ENCODE measurements at places on chromosomes 7 and 10.
A peak's percentile ranks its signal among the peaks of the same experiment; 100 is the strongest.

- no peak for DNase-seq
These were observed 882 bp downstream of the PDCD11 start for GRCh38 chr10:103397191-103397825.

- no peak for DNase-seq
These were observed 361.0 kb upstream of the CDC14C start for GRCh38 chr7:48563334-48563733.

DNA sequence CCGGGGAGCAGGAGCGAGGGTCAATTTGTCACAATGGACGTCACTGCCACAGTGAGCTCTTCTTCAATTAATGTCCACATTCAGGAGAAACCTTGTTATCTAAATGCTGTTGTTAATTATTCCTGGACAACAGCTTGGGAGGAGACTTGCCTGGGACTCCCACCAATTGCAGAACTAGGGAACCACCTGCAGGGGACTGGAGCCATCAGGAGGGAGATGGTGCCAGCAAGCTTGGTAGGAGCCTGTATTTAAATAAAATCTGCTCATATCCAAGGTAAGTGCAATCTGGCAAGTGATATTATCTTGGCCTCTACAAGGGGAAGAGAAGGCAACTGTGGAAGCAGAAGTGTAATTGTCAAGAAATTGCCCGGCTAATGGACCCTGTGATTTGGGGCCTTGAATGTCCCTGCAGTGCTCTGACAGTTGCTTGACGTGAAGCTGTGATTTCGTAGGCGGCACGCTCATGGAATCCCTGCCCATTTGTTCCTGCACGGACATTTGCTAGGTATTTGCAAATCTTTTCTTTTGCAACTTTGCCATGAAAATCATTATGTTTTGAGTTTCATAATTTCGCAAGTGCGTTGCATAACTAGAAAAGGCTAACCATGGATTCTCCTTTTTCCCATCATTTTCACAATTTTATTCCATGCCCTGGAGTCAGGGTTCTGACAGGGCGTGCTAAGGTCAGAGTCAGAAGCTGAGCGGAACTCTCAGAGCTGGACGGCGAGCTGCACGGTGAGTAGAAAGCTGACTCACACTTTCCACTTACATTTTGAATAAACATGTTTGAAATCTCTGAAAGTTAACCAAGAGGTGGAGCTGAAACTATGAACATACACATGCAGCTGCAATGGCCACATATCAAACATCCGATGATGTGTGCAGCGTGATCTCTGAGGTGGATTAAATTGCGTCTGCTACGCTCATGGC is 84.9 kb upstream of the TCERG1L start:
- DNase-seq: no peak

- DNase-seq: no peak
These were observed 40.7 kb downstream of the ZCCHC24 start for GRCh38 chr10:79404690-79405131.

GRCh38 chr10:132849546-132850031 is 63.6 kb upstream of the NKX6-2 start:
- no peak for DNase-seq

DNA sequence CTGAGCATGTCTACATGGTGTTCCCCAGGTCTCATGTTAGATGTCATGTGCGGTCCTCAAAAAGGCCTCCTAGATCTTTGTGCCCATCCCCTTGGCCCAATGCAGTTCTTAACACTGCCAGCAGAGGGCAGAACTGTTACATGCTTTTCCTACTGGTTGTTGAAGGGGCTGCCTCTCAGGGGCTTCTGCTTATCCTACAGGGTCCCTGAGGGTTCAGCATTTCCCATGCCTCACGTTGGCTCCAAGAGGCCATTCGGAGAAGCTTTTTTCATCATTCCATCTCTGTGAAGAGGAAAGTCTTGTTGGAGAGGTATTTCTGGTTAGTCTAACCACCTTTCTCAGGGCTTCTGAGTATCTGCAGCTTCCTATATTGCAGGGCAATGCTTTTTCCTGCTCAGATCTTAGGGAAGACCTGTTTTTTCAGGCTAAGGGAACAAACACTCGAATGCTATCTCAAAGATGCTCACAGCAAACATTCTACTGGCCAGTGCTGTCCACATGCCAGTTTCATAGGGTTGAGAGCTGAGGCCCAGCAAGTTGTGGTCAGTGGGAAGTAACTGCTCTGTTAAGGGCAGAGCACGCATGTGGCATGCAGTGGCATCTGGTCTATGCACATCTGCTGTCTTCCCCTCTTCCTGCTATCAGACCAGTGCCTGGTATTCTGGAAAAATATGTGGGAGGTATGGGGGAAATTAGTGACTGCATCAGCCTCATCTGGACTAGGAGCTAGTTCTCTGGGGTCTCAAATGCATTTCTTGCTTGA is 31.5 kb downstream of the MBL2 start:
- DNase-seq: peak; percentile 34

DNA sequence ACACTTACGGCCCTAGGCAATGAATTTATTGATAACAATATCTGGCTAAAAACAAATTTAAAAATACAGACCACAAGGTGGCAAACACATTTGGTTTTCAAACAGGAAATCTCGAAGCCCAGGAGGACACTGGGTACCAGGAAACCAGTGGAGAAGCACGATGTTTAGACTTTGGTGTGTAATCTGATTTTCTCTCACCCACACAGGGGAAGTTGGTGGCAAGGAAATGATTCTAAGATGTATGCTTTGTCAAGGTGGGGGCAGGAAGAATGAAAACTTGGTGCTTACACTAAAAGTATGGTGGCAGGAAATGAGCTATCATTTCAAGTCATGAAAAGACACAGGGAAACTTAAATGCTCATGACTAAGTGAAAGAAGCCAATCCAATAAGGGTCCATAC is 113.2 kb upstream of the ANKRD1 start:
- DNase-seq: no peak

DNA sequence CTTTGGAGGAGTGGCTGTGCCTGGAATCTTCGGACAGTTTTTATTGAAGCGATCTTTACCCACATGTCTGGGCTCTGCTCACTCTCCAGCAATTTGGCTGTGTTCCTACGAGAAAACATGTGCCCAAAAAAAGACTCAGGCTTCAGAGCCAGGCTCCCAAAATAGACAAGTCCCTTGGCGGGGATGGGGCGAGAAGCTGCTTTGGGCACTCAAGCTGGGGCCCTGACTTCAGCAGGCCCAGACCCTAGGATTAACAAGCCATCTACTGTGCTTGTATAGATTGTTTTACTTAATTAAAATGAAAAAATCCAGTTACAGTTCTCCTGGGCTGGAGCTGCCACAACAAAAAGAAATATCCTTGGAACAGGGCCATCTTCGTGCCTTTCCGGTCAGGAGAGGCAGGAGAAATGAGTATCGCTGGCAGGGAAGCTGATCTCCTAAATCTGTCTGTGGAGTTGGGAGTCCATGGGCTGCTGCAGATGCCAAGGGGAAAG is 51.4 kb upstream of the PDCD4 start:
- DNase-seq: no peak

DNA sequence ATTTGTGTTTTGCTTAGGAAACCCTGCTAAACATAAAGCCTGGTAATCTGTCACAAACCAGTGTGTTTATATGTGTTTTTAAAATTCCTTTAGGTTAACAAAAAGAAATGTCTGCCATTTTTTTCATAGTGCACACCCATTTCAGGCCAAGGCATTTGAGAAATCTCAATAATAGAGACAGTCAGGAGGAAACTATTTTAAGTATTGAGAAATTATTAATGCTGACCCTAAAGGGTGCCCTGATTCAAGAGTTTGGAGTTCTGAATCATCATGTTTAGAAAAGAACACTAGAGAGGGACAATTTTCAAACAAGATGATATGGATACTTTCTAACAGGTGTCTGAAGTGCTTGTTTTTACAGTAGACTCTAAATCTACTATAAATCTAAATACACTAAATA is 28.7 kb downstream of the MALRD1 start:
- DNase-seq: no peak

GRCh38 chr7:107007007-107007891 is 37.3 kb upstream of the PRKAR2B start:
- no peak for DNase-seq

GRCh38 chr10:49605216-49605938 is 4.7 kb upstream of the SLC18A3 start:
- DNase-seq: no peak

DNA sequence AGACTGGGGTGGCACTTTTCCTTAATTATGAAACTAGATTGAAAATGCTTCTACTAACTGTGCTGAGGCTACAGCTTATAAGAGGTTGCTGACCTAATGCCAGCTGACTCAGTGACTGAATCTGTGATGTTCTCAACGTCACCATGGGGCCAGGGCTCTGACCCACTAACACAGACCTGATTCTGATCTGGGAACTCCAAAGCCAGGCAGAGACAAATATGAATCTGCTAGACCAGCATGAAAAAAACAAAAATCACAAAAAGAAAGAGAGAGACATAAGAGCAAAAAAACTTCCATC is 16.1 kb downstream of the USP6NL start:
- no peak for DNase-seq

- no peak for DNase-seq
These were observed 42.6 kb downstream of the ZNF273 start for GRCh38 chr7:64945503-64946175.

GRCh38 chr7:138407792-138408191 is 52.3 kb upstream of the TRIM24 start:
- DNase-seq: no peak

DNA sequence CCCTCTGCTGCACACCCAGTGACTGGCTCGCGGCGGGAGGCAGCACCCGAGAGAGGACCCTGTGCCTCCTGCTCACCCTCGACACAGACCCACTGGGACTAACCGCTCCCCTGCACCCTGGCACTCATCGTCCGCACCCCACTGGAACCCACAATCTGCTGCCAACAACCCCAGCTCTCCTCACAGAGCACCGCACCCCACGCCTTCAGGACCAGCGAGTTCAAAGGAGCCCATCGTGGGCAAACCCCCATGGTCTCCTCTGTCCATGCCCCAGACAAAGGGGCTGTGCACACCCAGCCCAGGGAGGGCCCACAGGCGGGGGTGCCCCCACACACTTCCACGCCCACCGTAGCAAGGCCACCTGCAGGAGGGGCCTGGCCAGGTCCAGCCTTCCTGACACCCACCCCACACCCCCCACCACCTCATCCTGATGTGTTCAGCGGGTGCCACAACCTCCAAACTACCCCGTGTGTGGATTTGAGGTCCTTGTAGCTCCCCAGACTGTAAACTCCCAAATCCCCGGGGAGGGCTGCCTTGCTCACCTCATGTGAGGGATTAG is 14.0 kb downstream of the RASGEF1A start:
- DNase-seq: no peak

DNA sequence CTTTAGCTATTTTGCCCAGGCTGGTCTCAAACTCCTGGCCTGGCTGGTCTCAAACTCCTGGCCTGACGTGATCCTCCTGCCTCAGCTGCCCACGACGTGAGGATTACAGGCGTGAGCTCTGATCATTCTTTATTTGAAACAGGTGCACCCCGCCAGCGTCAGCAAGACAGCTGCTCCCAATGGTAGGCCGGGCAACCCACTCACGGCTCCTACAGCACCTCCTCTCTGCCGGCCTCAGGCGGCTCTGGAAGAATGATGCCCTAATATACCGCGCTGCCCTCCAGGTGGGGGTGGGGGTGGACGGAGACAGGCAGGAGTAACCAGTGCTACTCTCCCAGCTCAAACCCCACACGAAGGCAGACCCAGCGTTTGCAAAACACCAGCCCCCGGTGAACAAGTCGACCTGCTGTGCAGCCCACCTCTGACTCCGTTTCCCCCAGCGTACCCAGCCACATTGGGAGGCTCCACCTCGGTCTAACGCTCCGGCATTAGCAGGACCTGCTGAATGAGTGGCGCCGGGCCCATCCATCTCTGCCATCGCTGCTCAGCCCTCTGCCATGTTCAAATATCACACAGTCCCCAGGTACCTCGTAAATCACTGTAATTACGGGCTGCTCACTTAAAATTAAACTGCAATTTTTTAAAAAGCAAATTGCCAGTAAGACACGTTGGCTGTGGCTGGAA is 148.6 kb downstream of the ELFN1 start:
- no peak for DNase-seq

DNA sequence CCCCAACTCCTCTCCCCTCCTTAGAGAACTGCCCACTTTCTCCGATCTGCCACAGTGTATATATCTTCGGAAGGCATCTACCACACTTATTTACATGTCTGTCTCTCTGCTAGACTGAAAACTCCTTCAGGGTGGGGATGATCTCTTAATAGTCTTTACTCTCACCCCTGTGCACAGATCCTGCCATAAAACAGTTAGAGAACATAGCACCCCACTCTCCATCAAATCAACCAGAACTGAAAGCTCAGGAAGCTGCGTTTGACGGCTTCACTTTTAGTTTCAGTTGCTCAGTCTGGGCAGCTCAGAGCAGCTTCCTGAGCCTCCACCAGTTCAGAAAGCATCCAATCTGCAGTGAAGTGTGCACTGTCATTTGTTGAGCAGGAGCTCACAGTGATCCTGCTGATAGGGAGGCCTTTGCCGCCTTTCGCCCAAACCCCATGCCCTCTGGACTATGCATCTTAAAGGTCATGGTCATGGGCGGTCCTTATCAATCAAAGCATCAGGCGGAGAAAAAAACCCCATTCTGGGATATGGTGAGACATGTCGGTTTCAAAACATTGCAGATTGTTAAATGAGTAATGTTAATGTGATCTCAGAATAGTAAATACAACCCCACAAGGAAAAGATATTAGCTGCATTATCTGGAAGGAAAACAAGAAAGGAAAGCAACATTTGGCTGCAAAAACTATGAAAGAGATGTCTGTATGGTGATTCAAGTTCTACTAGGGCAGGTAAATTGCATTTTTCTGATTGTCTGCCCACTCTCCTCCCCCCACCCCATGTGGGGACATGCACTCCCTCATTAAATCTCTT is 167.1 kb upstream of the ADO start:
- peak; percentile 44 for DNase-seq

- peak; percentile 16 for DNase-seq
These were observed 250.9 kb upstream of the TMEM72 start for GRCh38 chr10:44660271-44660670.

GRCh38 chr10:98457721-98458120 is 11.0 kb upstream of the HPS1 start:
- no peak for DNase-seq

GRCh38 chr10:43671659-43672531 is 23.2 kb upstream of the ZNF32 start:
- no peak for DNase-seq

DNA sequence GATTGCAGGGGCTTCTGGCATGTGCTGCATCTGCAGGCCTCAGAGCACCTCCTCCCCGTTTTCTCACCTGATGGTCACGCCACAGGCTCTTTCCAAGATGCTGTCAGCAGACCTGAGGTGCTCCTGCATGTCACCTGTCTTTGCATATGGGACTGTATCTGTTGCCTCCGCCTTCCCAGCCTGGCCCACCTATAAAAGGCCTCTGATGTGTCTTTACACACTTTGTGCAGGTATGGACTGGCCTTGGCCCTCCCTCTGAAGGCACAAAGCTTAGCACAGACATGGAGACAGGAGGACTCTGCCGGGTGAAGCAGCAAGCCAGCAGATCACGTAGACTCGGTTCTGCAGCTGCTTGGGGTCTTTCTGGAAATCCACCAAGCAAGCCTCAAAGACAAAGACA is 220.9 kb upstream of the PPP2R2D start:
- DNase-seq: no peak

GRCh38 chr7:37009125-37009675 is 284.9 kb upstream of the AOAH start:
- DNase-seq: no peak

- no peak for DNase-seq
These were observed 101.0 kb upstream of the NFE2L3 start for GRCh38 chr7:26051021-26051420.
